ENCODE measurements at places on chromosomes 12 and 14.

DNA sequence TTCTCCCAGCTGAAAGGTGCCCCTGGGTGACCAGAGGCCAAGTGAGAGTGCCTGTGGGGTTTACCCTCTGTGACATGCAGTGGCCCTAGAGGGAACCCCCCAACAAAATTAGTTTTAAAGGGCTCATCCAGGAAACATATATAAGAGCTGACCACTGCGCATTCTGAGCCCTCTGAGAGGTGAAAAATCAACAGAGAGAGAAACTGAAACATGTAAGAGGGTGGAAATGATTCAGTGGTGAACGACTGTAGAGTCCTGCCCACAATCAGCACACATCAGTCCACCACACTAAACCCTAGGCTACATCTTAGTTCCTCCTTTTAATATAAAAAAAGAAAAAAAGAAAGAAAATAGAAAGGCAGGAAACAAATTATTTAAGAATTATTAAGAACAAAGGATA lies 21.0 kb upstream of the ACSM4 start:
- DNase-seq, result no peak

GRCh38 chr12:6198556-6198955 lies 1.6 kb upstream of the CD9 start:
- no peak for DNase-seq

DNA sequence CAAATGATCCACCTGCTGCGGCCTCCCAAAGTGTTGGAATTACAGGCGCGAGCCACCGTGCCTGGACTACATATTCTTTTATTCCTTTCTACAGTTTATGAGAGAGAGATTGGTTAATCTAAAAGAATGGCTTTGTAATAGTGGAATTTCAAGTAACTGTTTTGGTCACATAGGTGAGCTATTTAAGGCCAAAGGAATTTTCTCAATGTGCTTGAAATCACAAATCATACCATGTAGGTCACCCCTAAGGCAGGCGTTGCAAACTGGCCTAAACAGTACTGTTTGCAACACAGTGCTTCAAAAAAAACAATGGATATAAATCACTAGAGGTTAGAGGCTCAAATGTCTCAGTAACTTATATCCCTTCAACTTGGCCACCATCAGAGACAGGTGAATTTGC lies 103.7 kb upstream of the PTPRR start:
- no peak for DNase-seq

DNA sequence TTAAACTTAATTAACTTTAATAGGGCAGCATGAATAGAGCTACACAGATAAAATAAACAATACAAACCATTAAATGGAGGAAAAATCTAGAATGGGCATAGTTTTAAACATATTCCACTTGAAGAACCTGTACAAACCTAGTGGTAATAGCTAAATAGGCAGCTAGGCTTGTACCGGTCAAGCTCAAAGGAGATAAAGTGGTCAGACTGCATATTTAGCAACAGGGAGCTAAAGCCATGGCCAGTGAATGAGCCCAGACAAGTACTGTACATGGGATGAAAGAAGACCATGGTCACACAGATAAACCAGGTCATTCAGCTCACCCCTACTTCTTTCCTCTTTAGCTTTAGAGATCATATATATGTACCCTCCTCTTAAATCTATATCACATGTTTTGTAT lies 186.6 kb upstream of the KRR1 start:
- DNase-seq, result no peak

GRCh38 chr12:116263844-116264243 lies 13.6 kb downstream of the MED13L start:
- no peak for DNase-seq

DNA sequence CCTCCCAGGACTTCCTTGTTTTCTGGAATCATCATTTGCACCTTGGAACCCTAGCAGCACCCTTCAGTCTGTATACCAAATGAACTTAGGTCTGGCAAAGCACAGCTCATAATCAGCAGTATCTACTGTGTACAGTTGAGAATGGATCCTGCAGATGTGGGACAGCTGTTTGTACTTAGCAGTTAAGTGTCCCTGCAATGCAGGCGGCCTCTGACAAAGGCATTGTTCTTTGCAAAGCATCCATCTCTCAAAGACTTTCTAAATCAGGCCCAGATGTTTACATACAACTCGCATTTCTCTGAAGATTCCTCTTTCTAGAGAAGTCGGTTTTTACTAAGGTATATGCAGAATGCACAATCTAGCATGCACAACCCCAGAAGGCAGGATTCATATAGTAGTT lies 170.5 kb upstream of the RBM19 start:
- DNase-seq, result no peak

GRCh38 chr12:131024026-131024425 lies 70.3 kb downstream of the ADGRD1 start:
- DNase-seq, result no peak

DNA sequence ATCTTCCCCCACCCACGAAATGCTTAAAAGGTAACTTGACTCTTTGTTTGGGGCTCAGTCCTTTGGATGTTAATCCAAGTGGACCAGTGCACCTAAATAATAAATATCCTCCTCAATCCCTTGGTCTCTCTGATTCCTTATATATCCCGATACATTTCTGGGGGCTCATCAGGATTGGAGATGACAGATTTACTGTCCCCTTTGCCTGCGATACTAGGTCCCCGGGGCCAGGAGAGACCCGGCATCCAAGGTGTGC lies 26.3 kb downstream of the KLRK1 start:
- no peak for DNase-seq

DNA sequence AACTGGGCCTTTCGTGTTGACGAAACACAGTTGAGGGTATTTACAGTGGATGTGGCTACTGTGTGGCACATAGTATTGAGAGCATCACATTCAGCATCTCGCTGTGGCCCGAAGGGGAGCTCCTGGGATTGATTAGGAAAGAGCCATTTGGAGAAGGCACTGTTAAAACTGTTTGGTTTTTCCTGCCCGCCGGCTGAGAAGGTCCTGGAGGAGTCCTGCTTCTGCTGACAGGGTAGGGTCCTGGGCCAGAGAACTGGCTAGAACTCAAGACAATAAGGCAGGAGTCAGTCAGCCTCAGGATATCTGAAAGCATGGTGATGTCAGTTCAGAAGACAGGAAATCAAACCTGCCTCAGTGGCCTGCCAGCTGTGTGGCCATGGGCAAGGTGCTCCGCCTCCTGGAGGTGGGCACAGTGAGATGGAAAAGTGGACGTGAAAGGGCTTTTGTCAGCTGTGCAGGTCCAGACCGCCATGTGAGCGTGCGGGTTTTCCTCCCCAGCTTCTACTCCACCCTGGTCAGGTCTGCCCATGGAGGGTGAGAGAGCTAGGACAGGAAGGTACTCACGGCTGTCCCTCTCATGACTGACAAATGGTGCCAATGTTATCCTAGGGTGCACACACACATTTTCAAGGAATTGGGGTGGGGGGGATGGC lies 92.3 kb downstream of the NTF3 start:
- DNase-seq, result no peak

DNA sequence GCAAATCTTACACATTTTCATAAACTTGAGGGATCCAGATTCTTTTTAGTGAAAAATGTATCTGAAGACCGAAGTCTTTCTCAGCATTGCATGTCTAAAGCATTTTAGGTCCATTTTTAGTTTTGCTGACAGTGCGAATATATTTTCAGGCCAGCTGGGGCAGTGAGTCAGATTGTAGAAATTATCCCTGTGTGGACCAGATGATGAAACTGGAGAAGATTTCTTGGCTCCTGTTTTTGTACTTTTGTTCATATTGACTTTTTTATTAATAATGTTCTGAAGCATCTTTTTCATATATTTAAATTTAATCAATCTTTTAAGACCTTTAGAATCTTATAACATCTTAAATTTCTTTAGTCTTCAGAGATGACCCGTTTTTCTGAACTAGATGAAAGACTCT lies 173.1 kb downstream of the FLRT2 start:
- no peak for DNase-seq

DNA sequence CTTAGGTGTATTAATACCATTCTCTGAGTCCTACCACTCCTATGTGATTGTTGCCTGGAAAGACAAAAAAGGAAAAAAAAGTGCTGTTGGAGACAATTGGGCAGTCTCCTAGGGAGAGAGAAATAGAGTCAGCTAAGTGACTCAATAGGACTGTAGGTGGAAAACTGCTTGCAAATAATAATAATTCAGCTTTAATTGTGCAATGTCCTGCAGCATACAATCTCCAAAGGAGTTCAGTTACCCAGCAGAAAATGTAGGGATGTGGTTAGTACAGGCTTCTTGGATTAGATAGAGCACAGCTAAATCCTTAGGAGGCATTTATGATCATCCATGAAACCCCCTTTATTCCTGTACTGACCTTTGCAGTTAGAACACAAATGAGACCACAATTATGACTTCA lies 3.0 kb upstream of the SRSF9 start:
- DNase-seq, result no peak

GRCh38 chr12:88633312-88633711 lies 53.0 kb upstream of the KITLG start:
- DNase-seq, result no peak

- peak; percentile 50 for DNase-seq
These were observed 9.8 kb downstream of the CTDSP2 start for GRCh38 chr12:57836442-57837375.

GRCh38 chr14:42947991-42948390 lies 1341.3 kb downstream of the LRFN5 start:
- no peak for DNase-seq

DNA sequence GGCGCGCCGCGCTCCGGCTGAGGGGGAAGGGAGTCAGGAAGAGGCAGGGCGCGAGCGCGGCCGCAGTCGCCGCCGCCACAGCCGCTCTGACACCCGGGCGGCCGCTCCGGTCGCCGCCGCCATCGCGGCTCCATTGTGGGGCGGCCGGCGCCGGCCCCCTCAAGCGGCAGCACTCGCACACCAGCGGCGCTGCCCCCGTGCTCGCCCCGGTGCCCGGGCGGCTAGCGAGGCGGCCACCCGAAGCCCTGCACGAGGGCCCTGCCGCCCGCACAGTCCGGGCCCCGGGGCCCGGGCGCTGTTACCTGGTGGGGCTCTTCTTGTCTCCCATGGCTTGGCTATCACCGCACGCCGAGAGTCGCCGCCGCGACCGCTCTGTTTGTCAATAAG lies 202 bp downstream of the YAF2 start:
- DNase-seq, result no peak

GRCh38 chr12:110217996-110218674 lies 62.9 kb upstream of the ATP2A2 start:
- no peak for DNase-seq

- DNase-seq, result no peak
These were observed 41.9 kb downstream of the PTGER2 start for GRCh38 chr14:52356025-52356424.

GRCh38 chr14:32567543-32568384 lies 238.7 kb downstream of the AKAP6 start:
- DNase-seq, result no peak

GRCh38 chr12:87870493-87871460 lies 158.4 kb downstream of the C12orf50 start:
- no peak for DNase-seq

- DNase-seq, result no peak
These were observed 16.3 kb downstream of the NDUFA9 start for GRCh38 chr12:4665236-4665635.

DNA sequence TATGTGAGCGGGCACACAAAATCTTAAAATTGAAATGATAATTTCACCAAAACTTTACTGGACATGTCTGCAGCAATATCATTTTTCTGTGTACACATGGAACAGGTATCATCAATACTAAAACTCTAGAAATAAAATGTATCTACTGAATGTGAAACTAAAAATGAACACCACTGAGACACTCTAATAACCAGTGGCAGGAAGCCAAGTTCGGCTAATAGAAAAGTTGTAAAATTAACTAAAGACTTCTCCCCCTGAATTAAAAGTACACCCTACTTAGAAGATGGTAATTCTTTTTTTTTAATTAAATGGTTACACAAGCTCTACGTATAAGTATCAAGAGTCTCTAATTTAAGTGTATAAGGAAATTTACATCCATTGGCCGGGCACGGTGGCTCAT lies 227.2 kb downstream of the MED13L start:
- DNase-seq, result no peak

DNA sequence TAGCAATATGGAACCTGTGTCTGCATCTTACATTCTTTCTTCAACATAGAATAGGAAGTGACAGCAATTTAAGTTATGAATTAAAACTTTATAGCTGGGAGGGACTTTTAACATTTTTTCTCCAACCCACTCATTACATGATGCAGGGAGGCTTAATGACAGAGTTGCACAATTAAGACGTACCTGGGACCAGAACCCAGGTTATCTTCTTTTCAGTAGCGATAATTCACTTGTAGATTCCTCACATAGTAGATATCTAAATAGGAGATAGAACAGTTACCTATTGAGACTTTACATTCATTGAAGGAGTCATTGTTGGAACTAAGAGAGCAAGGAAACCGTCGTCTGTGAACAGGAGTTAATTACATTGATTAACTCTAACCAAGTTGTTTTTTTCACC lies 5.1 kb downstream of the SRGAP1 start:
- no peak for DNase-seq

- peak; percentile 31 for DNase-seq
These were observed 170.9 kb upstream of the RTL1 start for GRCh38 chr14:101074196-101075024.

DNA sequence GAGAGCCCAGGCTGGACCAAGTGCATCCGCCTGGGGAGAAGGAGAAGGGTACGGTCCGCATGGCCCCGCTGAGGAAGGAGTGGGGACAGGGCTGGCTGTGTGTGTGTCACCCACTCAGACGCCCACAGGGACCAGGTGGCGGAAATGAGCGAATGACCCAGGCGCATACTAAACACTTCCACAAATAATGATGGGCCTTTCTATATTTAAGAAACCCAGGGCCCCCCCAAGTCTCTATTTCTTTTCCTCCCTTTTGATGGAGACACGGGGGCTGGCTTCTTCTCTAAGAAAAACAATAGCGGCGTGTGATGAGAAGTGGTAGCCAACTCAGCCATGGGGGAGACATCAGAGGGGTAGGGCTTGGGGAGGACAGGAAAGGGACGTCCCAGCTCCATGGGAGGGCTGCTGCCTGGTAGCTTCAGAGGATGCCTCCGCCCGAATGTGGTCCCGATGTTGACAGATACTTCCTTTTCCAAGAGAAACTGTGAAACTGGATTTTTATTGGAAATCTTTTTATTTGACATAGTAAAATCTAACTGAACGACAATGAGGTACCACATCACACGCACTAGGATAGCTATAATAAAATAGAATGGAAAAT lies 6.3 kb upstream of the MAP1LC3B2 start:
- no peak for DNase-seq

- no peak for DNase-seq
These were observed 28.6 kb upstream of the HSP90B1 start for GRCh38 chr12:103901518-103902173.

GRCh38 chr12:83321971-83322370 lies 635.3 kb downstream of the TMTC2 start:
- DNase-seq, result no peak

- DNase-seq, result no peak
These were observed 142.1 kb downstream of the GXYLT1 start for GRCh38 chr12:42002563-42002962.
